ENCODE measurements at places on chromosomes 6 and 20.

DNA sequence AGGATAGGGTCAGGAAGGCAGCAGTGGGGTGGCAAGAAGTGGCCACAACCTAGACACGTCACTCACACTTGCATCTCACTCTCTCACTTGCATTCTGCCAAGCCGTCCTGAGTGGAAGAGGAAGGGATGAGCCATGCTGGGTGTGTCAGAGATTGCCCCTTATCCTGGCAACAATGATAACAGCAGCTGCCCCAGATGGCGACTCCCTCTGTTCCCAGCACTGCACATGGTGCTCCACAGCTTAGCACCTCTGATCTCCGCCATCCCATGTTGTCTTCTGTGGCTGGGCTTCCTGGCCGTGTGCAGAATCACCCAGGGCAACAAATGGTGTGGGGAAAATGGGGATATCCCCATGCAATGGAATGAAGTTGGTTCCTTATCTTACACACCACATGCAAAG, 11.1 kb downstream of the KCNB1 start:
- no peak for DNase-seq

- DNase-seq = no peak
Observed at GRCh38 chr20:31712564-31713311, 9.9 kb downstream of the BCL2L1 start.

DNA sequence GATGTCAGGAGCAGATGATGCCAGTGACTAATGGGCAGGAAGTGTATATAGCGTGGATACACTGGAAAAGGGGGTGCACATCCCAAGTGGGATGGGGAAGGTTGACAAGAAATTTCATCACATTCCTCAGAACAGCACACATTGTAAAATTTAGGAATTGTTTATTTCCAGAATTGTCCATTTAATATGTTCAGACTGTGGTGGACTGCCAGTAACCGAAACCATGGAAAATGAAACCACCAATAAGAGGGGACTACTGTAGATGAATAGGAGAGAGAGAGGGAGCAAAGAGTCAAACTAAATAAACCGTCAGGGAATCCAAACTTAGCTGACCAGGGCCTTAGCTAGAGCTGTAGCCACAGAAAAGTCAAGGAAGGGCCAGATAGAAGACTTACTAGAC, 164.4 kb upstream of the PRDM1 start:
- DNase-seq = no peak

GRCh38 chr6:44967481-44967880, 360.6 kb upstream of the RUNX2 start:
- no peak for DNase-seq

DNA sequence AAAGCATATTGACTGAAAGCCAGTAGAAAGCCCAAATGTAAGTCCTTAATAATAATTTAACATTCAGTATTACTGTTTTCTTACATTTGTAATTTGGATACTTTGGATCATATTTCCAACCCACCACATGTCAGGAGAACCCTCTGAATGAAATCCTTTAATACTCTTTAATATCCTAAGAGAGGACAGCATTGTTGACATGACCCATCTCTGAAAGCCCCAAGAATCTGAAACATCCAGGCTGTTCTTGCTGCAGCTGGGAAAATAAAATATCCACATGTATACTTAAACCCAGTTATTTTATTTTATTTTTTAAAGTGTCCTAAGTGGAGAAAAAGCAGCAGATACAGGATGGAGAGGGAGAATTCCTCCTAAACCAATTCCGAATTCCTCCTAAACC, 130.8 kb upstream of the RIPOR2 start:
- no peak for DNase-seq

- DNase-seq = no peak
Observed at GRCh38 chr20:31515072-31515774, 981 bp downstream of the HM13 start.

DNA sequence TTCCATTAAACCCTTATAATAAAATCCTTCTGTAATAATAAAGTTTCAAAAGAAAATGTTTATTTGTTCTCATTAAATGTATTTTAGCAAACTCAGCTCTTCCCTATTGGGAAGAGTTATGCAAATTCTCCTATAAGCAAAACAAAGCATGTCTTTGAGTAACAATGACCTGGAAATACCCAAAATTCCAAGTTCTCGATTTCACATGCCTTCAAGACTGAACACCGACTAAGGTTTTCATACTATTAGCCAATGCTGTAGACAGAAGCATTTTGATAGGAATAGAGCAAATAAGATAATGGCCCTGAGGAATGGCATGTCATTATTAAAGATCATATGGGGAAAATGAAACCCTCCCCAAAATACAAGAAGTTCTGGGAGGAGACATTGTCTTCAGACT, 3.8 kb downstream of the IL17A start:
- no peak for DNase-seq

GRCh38 chr6:43695215-43695966, 7.8 kb upstream of the MRPS18A start:
- DNase-seq = no peak

DNA sequence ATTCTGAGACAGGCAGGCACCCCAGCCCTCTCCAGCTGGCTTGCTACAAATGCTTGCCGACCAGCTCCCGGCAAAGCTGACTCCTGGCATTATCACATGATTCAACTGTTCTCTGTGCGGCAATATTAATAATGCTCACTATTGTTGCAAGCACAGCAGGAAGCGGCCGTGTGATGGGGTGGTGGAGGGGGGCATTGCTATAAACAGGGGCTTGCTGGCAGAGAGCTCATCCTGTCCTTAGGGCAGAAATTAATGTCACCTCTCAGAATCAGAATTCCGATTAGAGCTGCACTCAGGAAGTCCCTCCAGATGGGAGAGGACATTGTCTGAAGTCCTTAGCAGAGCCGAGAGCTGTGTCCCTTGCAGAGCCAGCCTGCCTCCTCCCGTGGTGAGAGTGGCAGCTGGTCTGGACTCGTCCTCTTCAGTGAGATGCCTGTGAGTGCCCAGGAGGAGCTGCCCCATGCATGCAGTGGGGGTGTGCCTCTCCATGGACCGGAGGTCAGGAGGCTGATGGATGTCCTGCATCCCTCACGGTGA, 162.5 kb downstream of the CDH4 start:
- no peak for DNase-seq

DNA sequence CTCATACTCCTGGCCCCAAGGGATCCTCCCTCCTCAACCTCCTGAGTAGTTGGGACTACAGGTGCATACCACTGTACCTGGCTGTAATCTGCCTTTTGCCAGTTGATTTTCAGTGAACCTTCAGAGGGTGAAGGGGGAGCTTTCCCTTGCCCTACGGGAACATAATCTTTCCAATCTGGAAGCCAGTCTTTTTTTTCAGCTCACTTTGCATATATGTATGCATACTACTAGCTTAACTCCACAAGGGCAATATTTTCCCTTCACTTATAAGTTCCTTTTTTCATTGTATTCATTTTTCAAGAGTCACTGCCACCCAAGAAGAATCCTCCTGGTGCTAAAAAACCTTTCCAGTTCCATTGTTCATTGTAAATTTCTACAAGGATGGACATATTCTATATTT, 53.4 kb upstream of the GCM1 start:
- DNase-seq = no peak

GRCh38 chr20:19928328-19929011, 88.7 kb upstream of the NAA20 start:
- no peak for DNase-seq

DNA sequence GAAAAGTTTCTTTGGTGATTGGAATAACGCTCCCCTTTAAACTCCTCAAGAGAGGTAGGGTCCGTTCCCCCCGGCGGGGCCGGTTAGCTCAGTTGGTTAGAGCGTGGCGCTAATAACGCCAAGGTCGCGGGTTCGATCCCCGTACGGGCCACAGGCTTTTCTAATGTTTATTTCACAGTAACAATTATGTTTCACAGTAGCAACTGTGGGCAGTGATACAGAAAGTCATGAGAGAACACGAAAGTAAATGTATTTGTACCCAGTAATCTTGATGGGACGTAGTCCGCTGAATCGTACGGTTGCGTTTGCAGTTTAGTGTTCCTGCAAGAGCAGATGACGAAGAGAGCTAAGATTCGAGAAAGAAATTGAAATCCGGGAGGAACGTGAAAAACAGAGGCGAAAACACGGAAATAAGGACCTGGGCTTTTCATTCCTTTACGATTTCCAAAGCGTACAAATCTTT, 505.5 kb downstream of the PRIM2 start:
- DNase-seq = no peak

GRCh38 chr20:9270831-9271230, 201.9 kb downstream of the PLCB4 start:
- no peak for DNase-seq

- no peak for DNase-seq
Observed at GRCh38 chr20:57658833-57659516, 38.7 kb upstream of the ZBP1 start.

DNA sequence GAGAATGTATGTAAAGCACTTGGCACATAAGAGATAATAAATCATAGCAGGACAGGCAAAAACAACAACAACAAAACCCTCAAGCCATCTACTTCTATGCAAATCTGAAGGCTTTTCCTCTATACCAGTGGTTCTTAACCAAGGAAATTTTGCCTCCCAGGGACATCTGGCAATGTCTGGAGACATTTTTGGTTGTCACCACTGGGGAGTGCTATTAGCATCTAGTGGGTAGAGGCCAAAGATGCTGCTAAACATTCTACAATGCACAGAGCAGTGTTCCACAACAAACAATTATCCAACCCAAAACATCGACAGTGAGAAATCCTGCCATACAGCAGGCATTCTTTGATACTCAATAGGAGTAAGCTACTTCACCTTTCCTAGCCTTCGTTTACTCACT, 28.2 kb downstream of the NDRG3 start:
- no peak for DNase-seq

DNA sequence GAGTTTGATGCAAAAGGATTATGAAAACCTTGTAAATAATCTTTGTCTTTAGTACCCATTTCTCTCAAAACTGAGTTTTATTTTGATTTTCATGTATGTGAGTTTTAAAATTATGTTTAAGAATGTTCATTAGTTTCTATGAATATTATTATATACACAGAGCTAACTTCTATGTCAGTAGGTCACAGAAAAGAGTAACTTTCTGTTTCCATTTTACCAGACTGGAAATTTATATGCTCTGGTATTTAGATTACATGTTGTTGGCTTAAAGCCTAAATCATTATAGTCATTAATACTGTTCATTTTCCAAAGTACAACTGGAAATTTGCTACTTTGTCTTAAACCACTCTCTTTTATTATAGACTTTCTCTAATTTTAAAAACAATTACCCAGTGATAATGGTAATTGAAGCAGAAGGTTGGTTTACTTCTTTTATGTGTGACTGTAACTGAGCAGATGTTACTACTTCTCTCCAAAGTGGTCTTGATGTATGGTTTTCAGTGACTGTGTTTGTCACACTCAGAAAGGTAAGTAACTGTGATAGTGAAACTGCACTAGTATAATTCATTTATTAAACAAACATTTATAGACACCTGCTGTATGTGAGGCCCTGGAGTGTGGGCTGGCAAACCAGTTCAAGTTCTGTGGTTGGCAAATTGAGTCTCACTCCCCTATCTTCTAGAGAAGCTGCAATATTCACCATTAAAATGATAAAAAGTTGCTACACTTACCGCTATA, 13.2 kb downstream of the CRYBG1 start:
- no peak for DNase-seq

DNA sequence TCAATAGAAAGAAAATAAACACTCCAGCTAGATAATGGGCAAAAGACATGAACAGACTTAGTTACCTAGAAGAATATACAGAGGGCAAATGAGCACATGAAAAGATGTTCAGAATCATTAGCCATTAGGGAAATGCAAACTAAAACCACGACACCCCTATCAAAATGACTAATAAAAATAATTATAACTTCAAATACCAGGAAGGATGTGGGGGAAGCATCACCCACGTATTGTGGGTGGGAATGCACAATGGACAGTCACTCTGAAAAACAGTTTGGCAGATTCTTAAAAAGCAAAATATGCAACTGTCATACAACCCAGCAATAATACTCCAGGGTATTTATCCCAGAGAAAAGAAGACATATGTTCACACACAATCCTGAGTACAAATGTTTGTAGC, 92.6 kb downstream of the DLL1 start:
- DNase-seq = no peak

DNA sequence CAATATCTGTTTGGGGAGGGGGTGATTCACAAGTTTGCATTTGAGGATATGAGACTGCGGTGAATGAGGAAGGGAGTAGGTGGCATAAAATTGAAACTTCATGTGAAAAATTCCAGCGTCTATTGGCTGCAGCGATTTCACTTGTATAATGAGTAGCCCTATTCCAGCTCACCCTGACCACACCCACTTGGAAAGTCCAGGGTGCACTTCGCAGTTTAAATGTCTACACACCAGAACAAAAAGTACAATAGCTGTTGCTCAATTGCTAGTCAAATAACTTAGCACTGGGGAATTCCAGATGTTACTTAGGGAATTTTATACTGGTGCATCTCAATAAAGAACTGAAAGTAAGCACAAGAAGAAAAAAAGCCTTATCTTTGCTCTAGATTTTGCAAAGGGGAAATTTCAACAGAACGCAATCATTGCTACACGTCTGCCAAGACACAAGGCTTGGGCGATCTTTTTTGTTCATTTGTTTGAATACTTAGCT, 6.3 kb downstream of the TNFAIP3 start:
- DNase-seq = no peak

GRCh38 chr20:10604865-10605440, 68.8 kb downstream of the JAG1 start:
- DNase-seq = no peak

- no peak for DNase-seq
Observed at GRCh38 chr20:63407928-63408683, 47.0 kb upstream of the CHRNA4 start.

DNA sequence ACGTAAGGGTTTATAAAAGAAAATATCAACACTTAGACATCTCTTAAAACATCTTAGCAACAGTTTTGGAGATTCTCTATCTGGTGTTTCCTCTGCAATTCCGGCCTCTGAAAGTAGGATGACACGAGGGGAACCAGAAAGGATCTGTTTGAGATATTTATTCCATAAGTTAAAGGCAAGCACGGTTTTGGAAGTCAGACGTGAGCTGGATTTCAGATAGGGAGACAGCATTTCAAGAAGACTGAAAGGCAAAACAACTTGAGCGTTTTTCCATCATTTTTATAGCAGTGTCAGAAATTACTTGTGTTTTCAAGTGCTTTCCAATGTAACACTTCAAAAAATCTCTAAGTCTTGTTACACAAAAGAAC, 52.9 kb upstream of the BTN3A2 start:
- no peak for DNase-seq

GRCh38 chr6:56938649-56939191, 16.2 kb upstream of the BEND6 start:
- DNase-seq = no peak

- DNase-seq = no peak
Observed at GRCh38 chr6:144559865-144560593, 274.9 kb downstream of the UTRN start.

GRCh38 chr6:155187994-155188706, 75.7 kb upstream of the CLDN20 start:
- no peak for DNase-seq

- DNase-seq = no peak
Observed at GRCh38 chr6:38068854-38069590, 249.5 kb downstream of the ZFAND3 start.

GRCh38 chr6:30158475-30159040, 2.5 kb downstream of the TRIM10 start:
- no peak for DNase-seq

GRCh38 chr6:161830866-161831616, 557.2 kb upstream of the AGPAT4 start:
- DNase-seq = no peak

GRCh38 chr6:47434372-47435253, 43.0 kb upstream of the CD2AP start:
- no peak for DNase-seq
